ENCODE measurements at places on chromosomes 13 and 19.

DNA sequence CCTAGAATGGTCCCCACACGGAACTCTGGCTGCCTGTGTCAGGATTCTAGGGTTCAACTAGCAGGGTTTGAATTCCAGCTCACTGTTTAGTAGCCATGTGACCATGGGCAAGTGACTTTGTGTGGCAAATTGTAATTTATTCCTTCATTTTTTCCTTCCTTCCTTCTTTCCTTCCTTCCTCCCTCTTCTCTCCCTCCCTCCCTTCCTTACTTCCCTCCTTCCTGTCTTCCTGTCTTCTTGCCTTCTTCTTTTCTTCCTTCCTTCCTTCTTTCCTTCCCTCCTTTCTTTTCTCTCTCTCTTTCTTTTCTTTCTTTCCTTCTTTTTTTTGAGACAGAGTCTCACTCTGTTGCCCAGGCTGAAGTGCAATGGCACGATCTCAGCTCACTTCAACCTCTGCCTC lies 8.5 kb upstream of the DENND1C start:
- DNase-seq: no peak

DNA sequence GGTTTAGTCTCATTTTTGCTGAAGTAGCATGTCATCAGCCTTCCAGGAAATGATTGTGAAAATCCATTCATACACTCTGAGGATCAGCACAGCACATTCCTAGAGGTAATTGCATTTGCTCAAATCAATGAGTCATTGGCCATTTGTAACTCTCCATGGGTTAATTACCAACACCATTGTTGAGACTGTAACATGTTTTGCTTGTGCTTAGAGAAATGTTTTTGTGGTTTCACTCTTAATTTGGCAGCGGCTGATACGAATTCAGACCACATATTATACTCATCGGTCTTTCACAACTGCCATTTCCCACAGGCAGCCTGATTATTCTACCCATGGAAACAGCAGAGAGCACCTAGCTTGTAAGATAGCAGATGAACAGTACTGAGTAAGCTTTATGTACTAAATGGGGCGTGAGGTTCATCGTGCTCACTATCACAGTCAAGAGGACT lies 110.3 kb downstream of the NHLRC3 start:
- no peak for DNase-seq

DNA sequence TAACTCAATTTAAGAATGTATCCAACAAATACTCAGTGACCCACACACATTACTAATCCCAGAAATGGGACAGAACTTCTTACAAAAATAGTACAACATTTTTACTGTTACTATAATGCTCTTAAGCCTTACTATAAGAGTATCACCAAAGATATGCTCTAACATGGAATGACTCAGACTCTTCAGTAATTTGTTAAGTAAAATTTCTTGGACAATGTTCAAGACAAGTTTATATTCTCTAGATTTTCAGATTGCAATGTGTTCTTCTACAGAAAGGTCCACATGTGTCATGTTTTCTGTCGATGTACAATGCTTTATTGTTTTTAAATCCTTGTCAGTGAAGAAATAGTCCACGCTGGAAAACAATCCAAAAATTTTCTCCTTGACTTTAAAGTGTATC lies 66.3 kb upstream of the RFXAP start:
- no peak for DNase-seq

DNA sequence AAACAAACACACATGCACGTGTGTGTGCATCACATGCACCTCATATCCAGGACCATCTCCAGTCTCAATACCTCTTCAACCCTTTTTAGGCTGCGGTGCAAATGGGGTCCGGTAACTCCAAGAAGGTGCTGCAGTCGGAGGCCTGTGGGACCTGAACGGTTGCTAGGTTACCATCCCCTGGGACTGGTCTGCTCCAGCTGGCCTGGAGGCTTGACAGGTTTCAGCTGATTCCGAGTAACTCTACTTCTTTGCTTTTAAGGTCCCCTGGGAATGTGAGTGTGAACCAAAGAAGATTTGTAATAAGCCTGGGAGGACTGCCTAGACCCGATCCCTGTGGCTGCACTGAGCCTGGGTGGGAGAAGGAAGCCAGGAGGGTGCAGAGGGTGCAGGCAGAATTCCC lies 117.5 kb downstream of the CCNA1 start:
- DNase-seq: no peak

DNA sequence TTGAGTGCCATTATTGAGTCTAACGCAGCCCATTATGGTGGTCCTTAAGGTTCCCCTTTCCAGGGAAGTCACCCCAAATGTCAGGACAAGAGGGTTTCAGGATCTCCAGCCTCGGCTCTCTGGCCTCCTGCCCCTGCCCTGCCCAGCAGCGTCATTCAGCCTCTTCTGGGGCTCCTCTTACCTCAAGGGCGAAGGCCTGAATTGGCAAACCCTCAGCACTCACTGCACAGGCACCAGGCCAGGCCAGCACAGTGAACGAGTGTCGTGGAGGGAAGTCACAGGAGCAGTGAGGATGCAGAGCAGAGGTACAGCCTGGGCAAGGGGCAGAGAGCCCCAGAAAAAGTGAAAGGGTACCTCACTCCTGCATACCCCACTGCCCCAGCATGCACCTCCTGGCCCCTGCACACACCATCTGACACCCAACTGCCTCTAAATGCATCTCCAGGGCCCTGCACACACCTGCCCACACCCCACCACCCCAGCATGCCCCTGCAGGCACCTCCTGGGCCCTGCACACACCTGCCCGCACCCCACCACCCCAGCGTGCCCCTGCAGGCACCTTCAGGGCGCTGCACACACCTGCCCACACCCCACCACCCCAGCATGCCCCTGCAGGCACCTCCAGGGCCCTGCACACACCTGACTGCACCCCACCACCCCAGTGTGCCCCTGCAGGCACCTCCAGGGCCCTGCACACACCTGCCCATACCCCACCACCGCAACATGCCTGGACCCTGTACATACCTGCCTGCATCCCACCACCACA lies 19.8 kb downstream of the SLC25A42 start:
- DNase-seq: no peak

DNA sequence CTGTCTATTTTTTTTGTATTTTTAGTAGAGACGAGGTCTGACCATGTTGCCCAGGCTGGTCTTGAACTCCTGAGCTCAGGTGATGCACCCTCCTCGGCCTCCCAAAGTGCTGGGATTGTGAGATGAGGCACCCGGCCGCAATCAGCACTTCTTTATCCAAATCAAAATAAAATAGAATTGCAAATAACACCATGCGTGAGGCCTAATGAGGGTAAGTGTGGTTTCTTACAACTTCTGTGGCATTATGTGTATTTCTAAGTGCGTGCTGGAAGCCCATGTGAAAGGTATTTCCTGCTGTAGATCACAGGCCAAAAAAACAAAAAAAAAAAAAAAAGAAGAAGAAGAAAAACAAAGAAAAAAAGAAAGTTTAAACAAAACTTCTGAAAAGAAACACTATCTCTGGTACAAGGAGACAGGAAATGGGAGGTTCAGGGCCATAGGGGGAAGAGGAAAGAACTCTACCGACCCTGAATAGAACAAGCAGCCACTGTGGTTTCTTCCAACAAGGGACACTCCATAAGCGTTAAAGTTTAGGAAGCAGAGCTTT lies 3.0 kb upstream of the GRAMD1A start:
- peak; percentile 42 for DNase-seq

All from activated CD4-positive, alpha-beta T cell treated with anti-CD3 and anti-CD28 coated beads, Interleukin-2, amount 10 ng/mL, durations not matched to agents 7 days and 5 days (primary cell).